Adipose tissue (tissue), 3 donors: ENCODE measurements at places on chromosomes 11 and 22. TPM values are rescaled to one million over a fixed set of nuclear protein-coding genes. Genes with fewer than 3 reads are reported as not detected.

The POLR2L gene
- 290 TPM for polyA plus RNA-seq

The FOXR1 gene
- polyA plus RNA-seq = not detected

The ELF5 gene
- 0.06 TPM for polyA plus RNA-seq

The CYTH4 gene
- polyA plus RNA-seq = 1.9 TPM

The PRG3 gene
- not detected for polyA plus RNA-seq

The MS4A6A gene
- polyA plus RNA-seq = 13.2 TPM

The SVIP gene
- polyA plus RNA-seq = 7.1 TPM

The FAM76B gene
- polyA plus RNA-seq = 6.8 TPM

The MYEOV gene
- 0.44 TPM for polyA plus RNA-seq

The CYP2R1 gene
- polyA plus RNA-seq = 4.6 TPM

The APOBEC3B gene
- 0.59 TPM for polyA plus RNA-seq

The APOA4 gene
- 0.31 TPM for polyA plus RNA-seq

The PANX3 gene
- not detected for polyA plus RNA-seq

The BBOX1 gene
- 0.11 TPM for polyA plus RNA-seq

The NELL1 gene
- polyA plus RNA-seq = 0.03 TPM

The OR5T1 gene
- polyA plus RNA-seq = not detected

The FIBIN gene
- polyA plus RNA-seq = 2.5 TPM

The RPS3 gene
- 2,569 TPM for polyA plus RNA-seq

The RIMBP3B gene
- polyA plus RNA-seq = not detected

The CYB561A3 gene
- 39.4 TPM for polyA plus RNA-seq

The CD3D gene
- 1.2 TPM for polyA plus RNA-seq

The OR51B4 gene
- polyA plus RNA-seq = not detected

The NCF4 gene
- 1.9 TPM for polyA plus RNA-seq

The VSTM5 gene
- not detected for polyA plus RNA-seq

The AIFM3 gene
- 0.87 TPM for polyA plus RNA-seq

The CASP5 gene
- 0.14 TPM for polyA plus RNA-seq

The OR8H2 gene
- polyA plus RNA-seq = not detected

The ARRB1 gene
- polyA plus RNA-seq = 35.8 TPM

The ST3GAL4 gene
- 20.8 TPM for polyA plus RNA-seq
